ENCODE measurements at places on chromosomes 5 and 9. TPM values are rescaled to one million over a fixed set of nuclear protein-coding genes. Genes with fewer than 3 reads are reported as not detected.

TMOD1 gene
- total RNA-seq, result 0.81 TPM

AQP3 gene
- 3.4 TPM for total RNA-seq

IL5 gene
- 1.5 TPM for total RNA-seq

PCDHB16 gene
- total RNA-seq, result not detected

DNAI1 gene
- not detected for total RNA-seq

LHX3 gene
- not detected for total RNA-seq

TRIM52 gene
- 17.1 TPM for total RNA-seq

C5orf58 gene
- not detected for total RNA-seq

SOHLH1 gene
- total RNA-seq, result not detected

SV2C gene
- total RNA-seq, result not detected

CBY3 gene
- total RNA-seq, result 0.66 TPM

NTRK2 gene
- 2.9 TPM for total RNA-seq

SLIT3 gene
- 0.20 TPM for total RNA-seq

GDNF gene
- total RNA-seq, result 0.36 TPM

ZDHHC11B gene
- not detected for total RNA-seq

DPH7 gene
- total RNA-seq, result 50.3 TPM

CXCL14 gene
- total RNA-seq, result not detected

FBP2 gene
- total RNA-seq, result not detected

Data from activated T-helper 1 cell treated with anti-CD3 and anti-CD28 coated beads, Interleukin-12 subunit alpha, Interleukin-12 subunit beta, Interleukin-2, Interleukin-4 antibody, amounts not matched to agents 30 ng/mL and 10 ng/mL and 1 ng/mL, durations not matched to agents 14 hours and 24 hours and 36 hours (primary cell).